ENCODE measurements at places on chromosomes 3 and 15. TPM values are rescaled to one million over a fixed set of nuclear protein-coding genes. Genes with fewer than 3 reads are reported as not detected.

DNA sequence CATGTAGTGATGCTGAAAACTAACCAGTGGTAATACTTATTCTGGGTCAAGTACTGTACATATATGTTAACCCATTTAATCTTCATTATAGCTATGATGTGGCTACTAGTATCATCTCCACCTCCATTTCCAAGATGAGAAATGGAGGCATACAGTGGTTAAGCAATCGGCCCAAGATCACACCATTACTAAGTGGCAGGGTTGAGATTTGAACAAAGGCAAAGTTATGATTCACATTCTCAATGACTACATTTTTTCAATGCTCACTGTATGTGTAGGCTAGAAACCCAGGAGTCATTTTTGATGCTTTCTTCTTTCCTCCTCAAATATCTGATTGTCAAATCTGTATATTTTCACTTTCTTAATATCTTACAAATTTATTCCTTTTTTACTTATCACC is 30.2 kb downstream of the ABI3BP start:
- no peak for DNase-seq

DNA sequence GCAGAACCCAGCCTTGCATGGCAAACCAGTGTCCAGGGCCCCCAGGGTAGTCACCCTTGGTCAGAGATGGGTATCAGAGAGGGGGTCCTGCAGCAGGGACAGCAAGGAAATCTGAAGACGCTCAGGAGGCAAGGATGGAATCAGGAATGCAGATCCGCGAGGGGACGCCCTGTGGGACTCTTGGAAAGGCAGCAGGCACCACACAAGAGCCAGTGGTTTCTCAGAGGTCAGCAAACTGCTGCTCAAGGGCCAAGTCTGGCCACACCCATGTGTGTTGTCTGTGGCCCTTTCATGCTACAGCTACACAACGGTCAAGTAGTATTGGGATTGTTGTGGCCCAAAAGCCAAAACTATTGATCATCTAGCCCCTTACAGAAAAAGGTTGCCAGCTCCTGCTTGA is 69.7 kb downstream of the ST8SIA2 start:
- DNase-seq, result no peak

DNA sequence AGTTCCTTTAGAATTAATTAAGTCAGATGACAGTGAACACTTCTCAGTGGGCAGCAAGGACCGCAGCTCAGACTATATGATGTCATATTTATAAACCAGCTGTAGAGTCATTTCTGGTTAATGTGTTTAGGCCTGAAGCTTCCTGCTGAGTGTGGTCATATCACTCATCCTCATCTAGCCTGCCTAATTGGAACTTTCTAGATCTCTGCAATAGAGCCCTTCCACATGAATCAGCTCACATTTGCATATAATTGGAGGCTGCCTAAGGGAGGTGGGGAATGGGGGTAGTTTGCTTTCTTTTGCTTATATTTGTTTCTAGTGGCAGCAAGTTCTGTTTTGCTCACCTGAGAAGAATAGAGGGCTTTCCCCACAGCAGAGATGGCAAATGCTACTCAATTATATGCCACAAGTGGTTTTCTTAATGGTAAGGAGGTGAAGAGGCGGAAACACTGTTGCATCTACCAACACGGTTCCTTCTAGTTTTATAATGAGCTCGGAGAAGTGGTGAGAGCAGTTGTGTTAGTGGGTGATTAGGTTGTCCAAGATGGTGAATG is 148.1 kb downstream of the KLHL25 start:
- DNase-seq, result peak; percentile 61

DNA sequence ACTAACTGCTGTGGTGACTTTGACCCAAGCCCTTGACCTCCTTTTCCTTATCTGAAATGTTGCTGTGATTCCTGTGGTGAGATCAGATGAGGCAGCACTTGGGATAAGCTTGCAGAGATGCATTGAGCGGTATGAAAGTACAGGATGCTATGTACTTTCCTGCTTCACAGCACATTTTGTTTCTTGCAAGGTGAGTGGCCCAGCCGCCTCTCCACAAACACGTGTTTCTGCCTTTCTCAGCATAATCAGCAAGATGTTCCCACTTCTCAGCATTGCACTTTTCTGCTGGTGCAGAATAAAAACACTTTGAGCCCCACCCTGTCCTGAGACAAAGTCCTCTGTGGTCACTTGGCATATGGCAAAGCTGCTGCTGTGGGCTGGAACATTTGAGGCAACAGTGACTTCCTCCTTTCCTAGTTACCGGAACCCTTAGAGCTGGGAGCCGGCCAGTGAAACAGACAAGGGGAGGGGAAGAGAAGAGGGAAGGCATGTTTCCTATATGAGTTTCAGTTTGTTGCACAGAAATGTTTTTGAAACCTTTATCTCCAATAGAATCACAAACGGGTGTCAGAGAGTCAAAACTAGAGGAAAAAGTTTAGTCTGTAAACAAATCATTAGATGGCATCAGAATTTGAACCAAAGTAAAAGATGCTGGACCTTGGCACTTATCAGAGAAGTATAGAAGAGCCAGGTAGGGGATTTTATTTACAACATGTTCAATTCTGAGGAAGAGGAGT is 5.0 kb downstream of the NUDT16 start:
- DNase-seq, result no peak

The ARHGEF26 gene
- not detected for total RNA-seq

Data from activated CD8-positive, alpha-beta T cell treated with anti-CD3 and anti-CD28 coated beads, Interleukin-2, amount 10 ng/mL, durations not matched to agents 7 days and 5 days (primary cell).